T-helper 9 cell (primary cell): ENCODE measurements at places on chromosomes 3 and 15.
A peak's percentile ranks its signal among the peaks of the same experiment; 100 is the strongest.

GRCh38 chr3:52856666-52857065 is 21.8 kb upstream of the MUSTN1 start:
- DNase-seq: no peak

- DNase-seq: no peak
Measured at GRCh38 chr15:76903251-76903681, 1.9 kb downstream of the SCAPER start.

GRCh38 chr3:152444029-152444641 is 175.4 kb downstream of the MBNL1 start:
- no peak for DNase-seq

- no peak for DNase-seq
Measured at GRCh38 chr15:38685686-38686339, 121.2 kb upstream of the RASGRP1 start.

DNA sequence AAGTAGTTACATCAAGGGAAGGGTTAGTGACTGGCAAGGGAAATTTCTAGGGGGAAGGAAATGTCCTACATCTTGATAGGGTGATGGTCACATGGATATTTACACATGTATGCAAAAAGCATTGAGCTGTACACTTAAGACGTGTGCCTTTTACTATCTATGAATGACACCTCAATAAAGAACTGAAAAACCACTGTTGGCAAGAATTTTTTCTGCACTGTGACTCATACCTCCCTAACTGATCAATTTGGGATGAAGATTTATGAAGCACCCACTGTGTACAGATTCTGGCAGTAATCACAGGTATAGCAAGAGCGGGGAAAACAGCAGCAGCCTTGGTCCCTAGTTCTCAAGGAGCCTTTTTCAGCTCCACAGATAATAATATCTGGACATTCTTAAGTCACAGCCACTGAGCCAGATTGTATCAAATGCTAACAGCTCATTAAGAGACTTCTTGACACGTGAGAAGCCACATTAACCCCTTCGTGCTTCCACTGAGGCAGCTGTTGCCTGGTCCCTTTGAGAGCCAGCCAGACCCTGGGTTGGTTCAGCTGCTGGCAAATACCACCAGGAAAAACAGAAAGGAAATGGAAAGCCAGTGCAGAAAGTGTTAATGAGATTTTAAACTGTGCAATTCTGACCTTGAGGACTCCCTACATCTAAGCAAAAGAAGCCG is 32.0 kb upstream of the GALNT15 start:
- no peak for DNase-seq

GRCh38 chr3:7205962-7206361 is 345.0 kb downstream of the GRM7 start:
- no peak for DNase-seq

GRCh38 chr3:179088306-179088705 is 16.7 kb upstream of the ZMAT3 start:
- DNase-seq: no peak

GRCh38 chr3:173876476-173876875 is 478.9 kb downstream of the NLGN1 start:
- no peak for DNase-seq

GRCh38 chr3:152269831-152270734 is 1.4 kb downstream of the MBNL1 start:
- peak; percentile 27 for DNase-seq

DNA sequence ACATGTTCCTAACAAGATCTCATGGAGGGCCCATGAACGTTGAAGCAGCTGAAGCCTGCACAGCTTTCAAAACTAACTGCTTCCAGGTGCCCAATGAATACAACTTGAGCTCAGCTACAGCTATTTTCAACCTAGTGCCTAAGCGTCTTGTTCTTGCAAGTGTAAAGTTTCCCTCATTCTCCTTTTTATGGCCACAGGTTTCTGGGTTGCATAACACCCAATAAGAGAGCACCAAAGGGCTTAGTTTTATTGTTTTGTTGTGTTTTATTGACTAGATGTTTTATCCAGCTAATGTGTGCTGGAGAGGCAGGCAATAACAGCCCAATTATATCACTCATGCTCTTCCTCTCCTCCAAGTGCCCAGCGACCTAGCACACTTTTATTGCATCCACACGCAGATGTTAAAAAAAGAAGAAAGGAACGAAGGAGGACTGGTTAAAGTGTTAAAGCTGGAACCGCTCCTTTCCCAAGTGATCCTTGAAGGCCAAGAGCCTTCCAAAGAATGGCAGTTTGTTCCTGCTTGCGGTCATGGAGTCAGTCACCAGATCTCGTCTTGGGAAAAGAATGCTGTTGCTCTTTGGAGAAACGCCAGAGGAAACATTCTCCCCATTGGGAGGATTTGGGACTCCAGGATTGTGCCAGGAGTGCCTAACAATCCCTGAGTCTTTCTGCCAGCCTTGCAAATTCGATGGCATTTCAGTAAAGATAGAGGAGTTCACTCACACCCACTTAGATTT is 156.9 kb downstream of the MEX3B start:
- DNase-seq: no peak

DNA sequence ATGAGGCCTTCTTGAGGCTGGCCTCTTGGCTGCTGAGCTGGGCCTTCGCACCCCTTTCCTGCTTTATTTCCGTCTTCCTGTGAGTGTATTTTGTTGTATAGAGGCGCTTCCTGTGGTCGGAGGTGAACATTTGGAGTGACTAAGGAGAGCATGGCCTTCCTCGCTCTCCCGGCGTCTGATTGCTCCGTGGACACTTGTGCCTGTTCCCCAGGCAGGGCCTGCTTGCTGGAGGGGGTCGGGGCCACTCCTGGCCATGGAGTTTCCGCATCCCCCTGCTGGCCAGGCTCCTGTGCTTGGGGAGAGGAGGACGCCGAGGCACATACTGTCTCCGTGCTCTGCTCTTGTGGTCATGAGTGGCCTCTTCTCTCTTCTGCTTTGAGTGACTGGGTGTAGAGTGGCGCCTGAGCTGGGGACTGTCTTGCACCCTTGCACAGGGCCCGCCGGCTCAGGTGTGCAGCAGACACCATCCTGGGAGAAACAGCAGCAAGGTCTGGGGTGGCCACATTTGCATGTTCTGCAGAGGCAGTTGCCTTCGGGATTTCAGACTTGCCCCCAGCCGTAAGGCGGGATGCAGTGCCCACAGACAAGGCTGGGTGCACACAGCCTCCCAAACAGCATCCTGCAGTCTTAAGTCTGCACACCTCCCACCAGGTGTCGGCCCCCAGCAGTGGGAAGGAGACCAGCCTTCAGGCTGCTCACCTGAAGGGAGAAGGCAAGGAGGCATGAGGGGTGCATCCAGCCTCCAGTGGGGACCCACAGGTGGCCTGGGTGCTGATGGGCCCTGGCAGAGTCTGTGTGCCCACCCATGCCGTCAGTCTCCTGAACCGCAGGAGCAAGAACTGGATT is 16.4 kb downstream of the KLF13 start:
- DNase-seq: no peak

DNA sequence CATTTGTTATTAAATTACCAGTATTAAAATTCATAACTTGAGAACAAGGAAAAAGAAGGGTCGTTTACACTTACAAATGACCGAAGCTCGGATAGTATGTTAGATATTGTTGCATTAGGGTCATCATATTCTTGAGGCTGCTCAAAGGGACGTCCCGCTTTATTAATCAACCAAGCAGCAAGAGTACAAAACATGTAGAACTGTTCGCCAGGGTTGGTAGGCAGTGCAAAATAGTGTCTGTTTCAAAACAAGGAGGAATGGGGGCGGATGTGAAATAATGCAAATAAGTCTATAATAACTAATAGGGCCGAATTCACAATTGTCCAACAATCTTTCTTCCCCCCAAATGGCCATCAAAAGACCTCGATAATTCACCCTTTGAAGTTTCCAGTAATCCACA is 2.9 kb downstream of the IFT57 start:
- no peak for DNase-seq

- peak; percentile 38 for DNase-seq
Measured at GRCh38 chr3:125141596-125142419, 70.7 kb downstream of the SLC12A8 start.

DNA sequence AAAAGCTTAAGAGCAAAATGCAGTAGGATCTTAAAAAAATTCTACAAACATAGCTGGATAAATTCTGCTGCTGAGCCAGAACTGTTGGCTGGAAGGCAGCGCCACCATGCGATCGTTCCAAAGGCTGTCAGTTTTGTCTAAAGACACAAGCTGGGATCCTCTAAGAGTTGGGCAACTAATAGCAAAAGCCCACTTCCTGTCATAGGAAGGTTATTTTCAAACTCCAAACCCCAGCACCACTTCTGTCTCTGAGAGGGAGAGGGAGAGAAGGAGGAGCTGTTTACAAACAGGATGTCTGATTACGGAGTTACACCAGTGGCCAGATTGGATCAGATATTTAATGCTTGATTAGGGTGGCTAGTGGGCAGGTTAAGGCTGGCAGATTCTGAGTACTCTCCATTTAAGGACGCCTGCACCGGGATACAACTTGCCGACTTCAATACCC is 44.0 kb downstream of the EIF4E3 start:
- DNase-seq: no peak

DNA sequence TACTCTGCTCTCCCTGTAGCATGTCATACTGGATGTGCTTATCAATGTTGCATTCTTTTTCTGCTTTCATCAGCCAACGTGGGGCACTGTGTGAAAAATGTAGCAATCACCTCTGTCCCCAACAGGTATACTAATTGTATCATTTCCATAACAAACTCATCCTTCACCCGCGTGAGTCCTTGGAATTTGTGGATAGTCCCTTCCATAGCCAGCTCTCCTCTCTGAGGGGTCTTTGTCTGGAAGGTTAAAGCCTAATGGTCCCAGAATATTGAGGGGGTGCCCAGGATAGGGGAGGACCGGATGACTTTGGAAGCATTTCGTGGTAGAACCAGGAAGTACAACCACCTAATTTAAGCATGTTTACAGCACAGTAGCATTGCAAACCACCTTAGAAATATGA is 124.6 kb downstream of the FOXB1 start:
- DNase-seq: no peak

DNA sequence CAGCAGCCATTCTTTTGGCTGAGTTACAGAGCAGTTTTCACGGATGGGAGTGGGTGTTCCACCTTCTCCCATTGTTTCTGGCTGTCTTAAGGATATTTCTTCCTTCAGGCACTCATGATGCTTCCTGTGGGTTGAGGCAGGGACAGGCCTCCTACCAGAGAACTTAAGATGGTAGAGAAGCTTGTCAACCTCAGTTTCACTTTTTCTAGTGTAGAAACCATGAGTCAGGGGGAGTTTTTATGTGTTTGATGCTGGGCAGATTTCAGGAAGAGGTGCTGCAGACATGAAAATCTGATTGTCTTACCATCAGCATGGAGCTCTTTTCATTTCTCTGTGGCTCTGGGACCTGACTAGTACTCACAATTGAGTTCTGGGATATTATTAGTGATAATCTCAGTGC is 48.7 kb upstream of the VEPH1 start:
- no peak for DNase-seq

GRCh38 chr3:72535772-72536171 is 312.5 kb downstream of the SHQ1 start:
- no peak for DNase-seq

GRCh38 chr3:127015282-127016042 is 32.5 kb downstream of the PLXNA1 start:
- no peak for DNase-seq

DNA sequence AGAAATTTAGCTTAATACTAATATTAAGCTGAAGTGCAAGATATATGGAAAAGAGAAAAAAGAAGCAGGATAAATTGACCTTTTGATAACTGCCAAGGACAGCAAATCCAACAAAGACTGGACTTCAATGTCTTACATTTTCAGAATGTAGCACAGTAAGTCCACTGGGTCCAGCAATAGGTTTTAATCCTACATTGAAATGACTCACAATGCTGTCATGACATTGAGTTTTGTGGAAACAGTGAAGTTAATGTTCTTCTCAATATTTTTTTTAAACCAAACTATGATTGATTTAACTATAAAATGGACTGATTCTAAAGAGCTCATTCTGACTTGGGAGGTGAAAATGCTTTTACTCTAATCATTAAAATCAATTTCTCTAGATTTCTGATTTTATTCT is 166.6 kb upstream of the ZNF717 start:
- DNase-seq: no peak

DNA sequence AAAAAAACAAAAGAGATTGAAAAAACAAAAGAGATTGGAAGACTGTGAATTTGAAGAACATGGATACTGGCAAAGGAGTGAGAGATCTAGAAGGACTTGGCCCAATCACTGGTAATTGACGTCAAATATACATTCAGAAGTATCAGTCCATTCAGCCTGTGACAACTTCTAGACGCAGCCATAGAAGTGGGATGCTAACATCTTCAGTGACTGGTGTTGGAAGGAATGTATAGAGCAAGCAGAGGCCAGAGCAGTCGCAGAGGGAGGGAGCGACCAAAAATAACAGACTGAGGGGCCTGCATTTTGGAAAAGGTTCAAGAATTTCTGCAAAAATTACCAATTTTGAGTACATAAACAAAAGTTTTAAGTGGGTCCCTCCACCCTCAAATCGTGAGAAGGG is 473.3 kb downstream of the CADM2 start:
- DNase-seq: no peak

- DNase-seq: no peak
Measured at GRCh38 chr3:195119461-195120266, 151.3 kb downstream of the XXYLT1 start.

DNA sequence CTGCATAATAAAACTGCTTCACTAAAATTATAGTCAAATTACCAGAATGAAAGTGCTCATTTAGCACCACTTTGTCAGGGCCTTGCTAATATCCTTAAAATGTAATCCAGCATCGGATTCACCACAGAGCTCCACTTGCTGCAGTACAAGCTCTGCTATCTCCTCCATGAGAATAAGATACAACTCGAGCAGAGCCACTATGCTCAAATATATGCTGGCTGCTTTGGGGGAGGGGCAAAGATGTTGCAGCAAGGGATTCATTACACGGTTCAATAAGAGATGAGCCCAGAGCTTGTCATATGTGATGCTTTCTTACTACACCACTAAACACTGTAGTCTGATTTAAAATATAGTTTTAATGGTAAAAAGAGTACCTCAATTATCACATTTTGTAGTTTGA is 72.2 kb downstream of the DLG1 start:
- DNase-seq: no peak

DNA sequence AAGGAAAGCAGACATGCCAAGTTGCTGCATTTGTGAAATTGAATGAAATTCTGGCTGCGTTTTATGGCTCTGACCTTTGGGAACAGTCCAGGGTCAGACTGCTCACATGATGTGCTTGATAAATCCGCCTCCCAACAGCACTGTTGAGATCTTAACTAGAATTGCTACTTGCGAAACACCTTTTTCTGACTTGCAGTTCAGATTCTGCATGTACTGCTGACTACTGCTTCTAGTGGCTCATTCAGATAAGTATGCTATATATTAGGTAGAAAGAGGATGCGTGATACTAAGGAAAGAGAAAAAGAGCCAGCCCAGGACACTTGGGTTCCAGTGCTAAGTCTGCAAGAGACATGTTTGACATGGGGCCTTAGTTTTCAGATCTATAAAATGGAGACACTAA is 129.4 kb downstream of the LPP start:
- no peak for DNase-seq
